ENCODE measurements at places on chromosomes 12 and 14.

DNA sequence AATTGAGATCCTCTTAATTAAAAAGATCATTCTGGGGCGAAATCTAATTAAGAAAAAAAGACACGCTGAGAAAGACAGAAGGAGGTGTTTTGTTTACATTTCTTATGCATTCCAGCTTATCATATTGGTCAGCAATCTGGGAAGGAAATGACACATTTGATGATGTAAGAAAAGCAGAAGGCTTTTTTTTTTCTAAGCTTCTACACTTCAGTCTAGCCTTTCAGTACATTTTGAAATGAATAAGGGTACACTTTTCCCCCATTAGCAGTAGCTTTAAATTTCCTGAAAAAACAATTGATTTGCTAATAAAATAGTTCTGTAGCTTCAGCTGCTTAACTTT, 5.9 kb upstream of the GSC start:
- no peak for DNase-seq

DNA sequence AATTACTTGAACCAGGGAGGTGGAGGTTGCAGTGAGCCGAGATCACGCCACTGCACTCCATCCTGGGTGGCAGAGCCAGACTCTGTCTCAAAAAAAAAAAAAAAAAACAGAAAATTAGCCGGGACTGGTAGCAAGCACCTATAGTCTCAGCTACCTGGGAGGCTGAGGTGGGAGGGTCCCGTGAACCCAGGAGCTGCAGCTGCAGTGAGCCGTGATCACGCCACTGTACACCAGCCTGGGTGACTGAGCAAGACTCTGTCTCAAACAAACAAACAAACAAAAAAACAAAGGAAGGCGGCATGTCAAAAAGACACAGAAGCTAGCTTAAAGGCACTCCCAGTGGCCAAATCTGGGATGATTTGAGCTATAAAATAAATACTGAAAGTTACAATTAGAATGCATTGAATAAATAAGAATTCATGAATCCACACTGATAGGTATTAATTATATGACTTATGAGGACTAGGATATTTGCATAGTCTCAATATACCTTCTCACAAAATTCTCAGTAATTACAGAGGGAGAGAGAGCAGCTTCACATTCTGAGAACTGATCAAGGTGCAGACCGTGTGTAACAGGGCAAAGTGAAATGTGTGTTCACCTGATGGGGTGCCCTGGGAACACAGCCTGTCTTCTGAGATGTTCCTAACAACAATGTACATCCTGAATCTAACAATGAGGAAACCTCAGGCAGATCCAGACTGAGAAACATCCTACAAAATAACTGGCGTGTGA, 42.7 kb upstream of the GPR132 start:
- DNase-seq, result no peak

- no peak for DNase-seq
Observed at GRCh38 chr14:50018201-50018932, 98.0 kb downstream of the VCPKMT start.

DNA sequence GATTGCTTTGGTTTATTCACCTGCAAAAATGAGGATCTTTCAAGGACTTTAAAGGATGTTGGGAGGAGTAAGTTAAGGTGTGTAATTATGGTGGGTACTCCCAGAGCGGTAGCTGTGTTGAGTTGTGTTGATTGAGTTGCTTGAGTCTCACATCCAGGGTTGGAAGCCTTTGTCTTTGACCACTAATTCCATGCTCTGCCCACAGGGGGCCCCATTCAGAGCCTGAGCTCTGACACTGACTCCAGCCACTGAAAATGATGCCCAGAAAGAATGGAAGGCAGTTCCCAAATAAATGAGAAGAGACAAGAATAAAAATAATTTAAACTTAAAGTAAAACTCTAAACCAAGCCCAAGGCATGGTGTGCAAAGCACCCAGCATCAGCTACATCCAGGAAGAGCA, 237.4 kb upstream of the PWP1 start:
- DNase-seq, result peak; percentile 23

GRCh38 chr14:88895116-88895515, 70.7 kb downstream of the TTC8 start:
- no peak for DNase-seq

- no peak for DNase-seq
Observed at GRCh38 chr12:101009274-101009673, 200.8 kb downstream of the SLC5A8 start.

DNA sequence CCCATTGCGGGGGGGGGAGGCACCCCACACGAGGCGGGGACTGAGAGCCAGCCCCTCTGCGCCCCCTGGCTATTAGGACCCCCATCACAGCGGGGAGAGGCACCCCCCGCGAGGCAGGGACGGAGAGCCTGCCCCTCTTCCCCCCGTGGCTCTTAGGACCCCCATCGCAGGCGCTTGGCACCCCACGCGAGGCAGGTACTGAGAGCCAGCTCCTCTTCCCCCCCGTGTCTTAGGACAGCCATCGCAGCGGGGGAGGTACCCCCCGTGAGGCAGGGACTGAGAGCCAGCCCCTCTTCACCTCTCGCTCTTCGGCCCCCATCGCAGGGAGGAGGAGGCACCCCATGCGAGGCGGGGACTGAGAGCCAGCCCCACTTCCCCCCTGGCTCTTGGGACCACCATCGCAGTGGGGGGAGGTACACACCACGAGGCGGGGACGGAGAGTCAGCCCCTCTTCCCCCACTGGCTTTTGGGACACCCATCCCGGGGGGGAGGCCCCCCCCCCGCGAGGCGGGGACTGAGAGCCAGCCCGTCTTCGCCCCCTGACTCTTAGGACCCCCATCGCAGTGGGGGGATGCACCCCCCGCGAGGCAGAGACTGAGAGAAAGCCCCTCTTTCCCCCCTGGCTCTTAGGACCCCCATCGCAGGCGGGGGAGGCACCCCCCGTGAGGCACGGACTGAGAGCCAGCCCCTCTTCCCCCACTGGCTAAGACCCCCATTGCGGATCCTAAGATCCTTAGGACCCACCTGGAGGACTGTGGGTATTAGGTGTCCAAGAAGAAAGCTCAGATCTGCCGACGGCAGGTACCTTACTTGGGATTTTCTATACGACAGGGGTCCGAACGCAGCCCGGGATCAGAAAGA, 198.6 kb upstream of the PZP start:
- no peak for DNase-seq

DNA sequence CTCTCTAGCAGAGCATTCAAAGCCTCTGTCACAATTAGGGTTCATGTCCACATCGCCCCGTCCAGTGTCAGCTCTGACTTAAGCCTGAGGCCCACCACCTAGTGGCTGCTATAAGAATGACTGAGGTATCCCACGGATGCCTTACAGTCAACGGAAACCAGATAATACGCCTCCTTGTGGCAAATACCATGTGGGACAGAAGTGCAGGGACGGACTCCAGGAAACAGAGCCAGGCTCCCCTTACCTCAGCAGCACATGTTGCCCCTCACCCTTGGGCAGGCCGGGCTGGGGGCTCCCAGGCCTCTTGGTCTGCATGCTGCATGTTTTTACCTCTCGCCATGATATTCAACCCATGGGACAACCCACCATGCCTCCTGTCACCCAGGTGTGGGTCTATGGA, 86.3 kb downstream of the VWF start:
- peak; percentile 58 for DNase-seq

DNA sequence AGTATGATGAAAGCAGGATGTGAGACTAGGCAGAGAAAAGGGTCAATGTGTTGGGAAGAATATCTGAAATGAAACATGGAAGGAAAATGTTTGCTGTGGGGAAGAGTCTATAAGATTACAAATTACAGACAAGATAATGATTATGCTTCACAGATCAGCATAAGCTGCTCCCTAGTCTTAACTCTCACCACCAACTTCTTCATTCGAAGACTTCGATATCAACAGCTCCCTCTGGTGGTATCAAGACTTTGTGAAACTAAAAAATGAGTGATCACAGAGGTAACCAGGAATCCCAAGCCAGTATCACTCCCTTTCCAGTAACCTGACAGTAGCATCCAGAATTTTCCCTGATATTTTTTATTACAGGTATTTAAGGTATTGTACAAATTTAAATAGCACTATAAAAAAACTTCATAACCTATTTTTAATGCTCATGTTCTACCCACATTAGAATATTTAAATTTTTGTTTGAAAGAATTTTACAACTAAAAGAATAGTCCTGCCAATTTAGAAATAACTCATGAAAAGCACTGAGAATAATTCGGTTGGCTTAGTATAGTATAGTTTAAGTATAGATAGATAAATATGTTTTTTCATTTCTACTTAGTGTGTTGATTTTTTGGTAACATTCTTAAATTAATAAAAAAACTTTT, 84.4 kb downstream of the C2CD5 start:
- peak; percentile 20 for DNase-seq

GRCh38 chr12:115998119-115998633, 279.3 kb downstream of the MED13L start:
- DNase-seq, result peak; percentile 25

DNA sequence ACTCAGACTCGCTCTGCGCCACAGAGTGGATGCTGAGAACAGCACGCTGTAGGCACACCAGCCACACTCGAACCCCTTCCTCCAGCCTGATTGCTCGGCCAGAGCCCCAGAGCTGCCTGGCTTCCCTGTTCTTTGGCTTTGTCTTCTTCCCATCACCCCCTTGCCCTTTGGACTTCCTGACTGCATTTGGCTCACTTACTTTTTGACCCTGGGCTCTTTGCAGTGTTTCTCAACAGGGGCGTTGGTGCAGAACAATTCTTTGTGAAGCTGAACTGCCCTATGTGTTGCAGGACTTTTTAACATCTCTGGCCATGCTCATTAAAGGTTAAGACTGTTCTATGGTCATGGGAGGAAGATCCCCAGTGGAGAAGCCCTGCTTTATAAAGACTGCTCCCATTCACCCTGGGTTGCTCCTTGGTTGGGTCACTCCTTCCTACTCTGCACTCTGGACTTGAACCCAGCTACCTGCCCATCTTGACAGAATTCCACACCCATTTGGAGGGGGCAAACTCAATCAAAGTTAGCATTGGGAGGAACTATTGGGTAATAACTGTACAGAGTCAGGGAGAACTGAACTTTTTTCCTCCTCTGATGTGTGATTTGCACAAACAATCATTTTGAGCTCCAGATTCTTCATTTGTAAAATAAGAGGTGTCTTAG, 127.7 kb upstream of the PLEKHG7 start:
- DNase-seq, result no peak

DNA sequence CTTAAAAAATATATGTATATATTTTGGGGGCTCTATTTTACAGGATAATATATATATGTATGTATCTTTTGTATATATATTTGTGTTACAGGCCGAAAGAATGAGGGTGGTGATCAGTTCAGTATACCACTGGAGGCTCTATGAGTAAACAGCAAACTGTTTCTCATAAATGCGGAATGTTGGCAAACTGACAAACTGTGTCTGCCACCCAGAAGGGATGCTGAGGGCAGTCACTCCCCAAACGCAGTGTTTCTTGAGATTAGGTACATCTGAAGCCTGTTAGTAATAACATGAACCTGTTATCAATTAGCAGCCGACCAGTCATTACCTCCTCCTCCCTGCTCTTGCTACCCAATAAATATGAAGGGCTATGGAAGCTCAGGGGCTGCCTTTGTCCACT, 20.8 kb downstream of the TNFAIP2 start:
- DNase-seq, result no peak

DNA sequence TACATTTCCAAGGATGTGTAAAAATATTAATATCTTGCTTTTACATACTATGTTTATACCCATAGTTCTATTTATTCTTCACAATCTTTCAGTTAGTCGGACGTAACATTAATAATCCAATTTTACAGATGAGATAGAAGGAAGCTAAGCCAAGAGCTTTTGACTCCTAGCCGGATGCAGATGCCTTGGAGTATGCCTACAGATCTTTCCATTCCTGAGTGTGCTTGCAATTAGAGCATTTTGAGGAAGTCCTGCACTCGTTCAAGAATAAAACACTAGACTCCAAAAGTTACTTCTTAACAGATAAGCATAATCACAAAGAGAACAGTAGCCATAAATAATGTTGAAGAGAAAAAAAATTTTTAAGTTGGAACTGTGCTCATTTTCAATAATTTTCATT, 337.6 kb upstream of the CLEC14A start:
- DNase-seq, result no peak

GRCh38 chr12:20985399-20985798, 145.6 kb upstream of the SLCO1B1 start:
- no peak for DNase-seq

GRCh38 chr14:96125536-96125935, 79.1 kb upstream of the BDKRB2 start:
- DNase-seq, result no peak

GRCh38 chr12:52200781-52201450, 9.1 kb upstream of the KRT80 start:
- no peak for DNase-seq

DNA sequence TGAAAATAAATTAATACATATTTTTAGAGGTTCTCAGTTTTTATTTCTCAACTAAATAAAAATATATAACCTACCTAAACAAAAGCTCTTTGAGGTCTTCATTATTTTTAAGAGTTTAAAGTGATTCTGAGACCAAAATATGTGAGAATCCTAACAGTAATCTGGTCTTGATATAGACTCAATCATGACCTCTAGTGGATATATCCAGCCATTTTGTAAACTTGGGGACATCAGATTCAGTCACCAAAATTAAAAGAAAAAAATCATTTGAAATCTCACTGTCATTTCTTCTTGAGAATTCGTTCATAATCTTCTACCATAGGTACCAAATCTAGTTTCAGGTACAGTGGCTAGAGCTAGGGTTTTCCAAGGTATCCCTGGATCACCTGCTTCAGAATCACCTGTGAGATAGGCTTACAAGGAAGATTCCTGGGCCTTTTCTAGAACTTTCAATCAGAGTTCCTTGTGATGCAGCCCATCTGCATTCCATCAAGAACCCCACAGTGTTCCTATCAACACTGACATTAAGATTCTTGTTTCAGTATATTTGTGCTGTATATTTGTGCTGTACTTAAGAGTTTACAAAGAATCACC, 214.9 kb downstream of the ADAMTS20 start:
- DNase-seq, result no peak

- DNase-seq, result no peak
Observed at GRCh38 chr14:35688126-35688826, 120.8 kb downstream of the RALGAPA1 start.

DNA sequence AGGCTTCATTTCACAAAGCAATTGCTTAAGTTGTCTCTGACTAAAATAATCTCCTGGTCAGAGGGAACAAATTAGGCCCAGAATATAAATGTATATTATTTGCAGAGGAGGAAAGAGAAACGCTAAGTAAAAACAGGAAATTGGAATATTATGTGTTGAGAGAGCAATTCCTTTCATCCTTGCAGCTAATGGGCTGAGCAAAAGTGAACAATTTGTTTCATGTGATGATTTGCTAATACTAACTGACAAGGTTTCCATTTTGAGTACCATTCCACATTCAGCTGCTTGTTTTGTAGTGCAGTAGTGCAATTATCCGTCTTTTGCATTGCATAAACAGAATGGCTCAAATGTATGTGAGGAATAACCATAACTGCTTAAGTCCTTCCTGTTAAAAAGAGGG, 103.2 kb downstream of the TPH2 start:
- DNase-seq, result no peak

Data from NCI-H524 (cell line).